ENCODE measurements at places on chromosomes 6 and 20.

- no peak for DNase-seq
Measured at GRCh38 chr6:33193619-33194018, 1.4 kb upstream of the COL11A2 start.

- DNase-seq: no peak
Measured at GRCh38 chr6:123635567-123635966, 1.2 kb downstream of the TRDN start.

DNA sequence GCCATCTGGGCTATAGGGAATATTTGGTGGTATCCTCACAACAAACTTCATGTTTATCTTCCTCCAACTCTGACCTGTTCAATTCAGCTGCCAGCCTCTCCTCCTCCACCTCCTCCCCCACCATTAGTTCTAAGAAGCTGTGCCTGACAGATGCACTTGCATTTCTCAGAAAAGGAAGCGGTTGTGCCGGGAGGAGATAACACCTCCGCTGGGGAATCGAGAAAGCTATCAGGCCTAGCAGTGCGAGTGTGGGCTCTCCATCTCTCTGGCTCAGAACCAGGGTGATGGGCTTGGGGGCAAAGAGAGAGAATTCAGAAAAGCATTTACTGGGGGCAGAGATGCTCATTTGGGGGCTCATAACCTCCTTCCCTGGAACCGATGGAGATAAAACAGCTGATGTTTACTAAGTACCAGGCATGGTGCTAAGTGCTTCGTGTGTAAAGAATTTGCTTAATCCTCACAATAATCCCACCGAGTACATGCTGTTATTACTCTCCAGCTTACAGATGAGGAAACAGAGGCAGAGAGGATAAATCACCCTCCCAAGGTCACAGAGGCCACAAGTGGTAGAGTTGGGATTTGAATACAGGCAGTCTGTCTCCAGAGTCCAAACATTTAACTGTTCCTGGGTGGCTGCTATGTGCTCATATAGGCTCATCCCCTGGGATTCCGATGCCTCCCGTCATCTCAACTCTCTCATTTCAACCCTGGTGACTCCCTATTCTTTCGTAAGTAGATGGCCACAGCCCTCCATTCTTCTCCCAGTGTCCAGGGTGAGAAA is 38.3 kb downstream of the COX4I2 start:
- no peak for DNase-seq

DNA sequence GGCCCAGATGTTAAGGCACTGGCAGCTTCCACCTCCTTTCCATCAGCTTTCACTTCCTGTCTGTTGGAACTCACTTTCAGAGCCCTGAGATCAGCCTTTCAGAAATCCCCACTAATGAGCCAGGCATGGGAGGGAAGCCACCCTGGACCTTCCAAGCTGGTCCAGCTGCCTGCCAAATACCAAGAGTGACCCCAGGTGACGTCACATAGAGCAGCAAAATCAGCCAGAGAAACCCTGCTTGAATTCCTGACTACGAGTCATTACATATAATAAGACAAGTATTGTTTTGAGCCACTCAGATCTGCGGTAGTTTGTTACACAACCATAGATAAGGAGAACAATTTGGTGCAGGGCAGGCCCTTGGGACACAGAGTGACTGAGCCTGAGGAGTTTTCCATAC is 556.0 kb upstream of the JAG1 start:
- DNase-seq: no peak

GRCh38 chr6:143564484-143565017 is 53.0 kb upstream of the FUCA2 start:
- DNase-seq: no peak

GRCh38 chr20:33790566-33790965 is 20.6 kb upstream of the CHMP4B start:
- DNase-seq: peak; percentile 82

DNA sequence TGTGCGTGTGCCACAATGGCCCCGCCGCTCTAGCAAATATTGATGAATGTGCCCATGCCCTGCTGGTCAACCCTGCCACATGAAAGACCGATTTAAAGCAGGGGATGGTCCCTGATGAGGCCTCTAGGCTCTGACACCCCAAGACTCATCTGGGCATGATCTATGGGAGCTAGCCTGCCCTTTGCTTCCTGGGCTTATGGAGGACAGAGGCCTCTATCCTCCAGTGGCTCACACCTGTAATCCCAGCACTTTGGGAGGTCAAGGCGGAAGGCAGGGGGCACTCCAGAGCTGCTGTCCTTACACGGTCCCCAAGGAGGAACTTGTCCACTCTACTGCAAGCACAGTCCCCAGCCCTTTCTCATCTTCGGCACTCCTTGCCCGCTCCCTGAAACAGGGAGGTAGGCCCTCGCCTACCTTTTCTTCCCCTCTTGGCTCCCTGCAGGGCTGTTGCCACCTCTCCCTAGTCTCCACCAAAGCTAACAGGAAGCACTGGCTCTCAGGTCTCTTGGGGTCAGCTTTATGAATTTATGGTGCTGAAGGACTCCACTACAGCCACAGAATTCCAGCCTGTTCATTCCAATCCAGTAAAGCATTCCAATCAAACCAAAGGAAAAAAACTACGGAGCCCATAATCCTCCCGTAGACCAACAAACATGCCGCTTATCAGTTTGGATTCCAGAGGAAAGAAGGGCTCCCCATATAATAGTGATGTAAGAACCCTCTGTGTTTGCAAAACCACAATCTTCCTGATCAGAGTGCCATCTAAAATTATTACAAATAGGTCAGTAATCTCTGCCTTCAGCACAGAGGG is 48.7 kb upstream of the FOXQ1 start:
- no peak for DNase-seq

- DNase-seq: no peak
Measured at GRCh38 chr20:20395087-20395486, 27.2 kb downstream of the INSM1 start.

DNA sequence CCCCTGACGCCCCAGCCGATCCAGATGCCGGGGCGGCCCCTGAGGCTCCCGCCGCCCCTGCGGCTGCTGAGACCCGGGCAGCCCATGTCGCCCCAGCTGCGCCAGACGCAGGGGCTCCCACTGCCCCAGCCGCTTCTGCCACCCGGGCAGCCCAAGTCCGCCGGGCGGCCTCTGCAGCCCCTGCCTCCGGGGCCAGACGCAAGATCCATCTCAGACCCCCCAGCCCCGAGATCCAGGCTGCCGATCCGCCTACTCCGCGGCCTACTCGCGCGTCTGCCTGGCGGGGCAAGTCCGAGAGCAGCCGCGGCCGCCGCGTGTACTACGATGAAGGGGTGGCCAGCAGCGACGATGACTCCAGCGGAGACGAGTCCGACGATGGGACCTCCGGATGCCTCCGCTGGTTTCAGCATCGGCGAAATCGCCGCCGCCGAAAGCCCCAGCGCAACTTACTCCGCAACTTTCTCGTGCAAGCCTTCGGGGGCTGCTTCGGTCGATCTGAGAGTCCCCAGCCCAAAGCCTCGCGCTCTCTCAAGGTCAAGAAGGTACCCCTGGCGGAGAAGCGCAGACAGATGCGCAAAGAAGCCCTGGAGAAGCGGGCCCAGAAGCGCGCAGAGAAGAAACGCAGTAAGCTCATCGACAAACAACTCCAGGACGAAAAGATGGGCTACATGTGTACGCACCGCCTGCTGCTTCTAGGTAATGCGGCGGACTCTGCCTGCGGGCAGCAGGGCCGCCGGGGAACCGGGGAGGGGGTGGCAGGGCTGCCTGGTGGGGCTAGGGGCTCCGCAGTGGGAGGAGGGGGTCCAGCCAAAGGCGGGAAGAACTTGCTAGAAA is 2.3 kb downstream of the GNAS start:
- no peak for DNase-seq

DNA sequence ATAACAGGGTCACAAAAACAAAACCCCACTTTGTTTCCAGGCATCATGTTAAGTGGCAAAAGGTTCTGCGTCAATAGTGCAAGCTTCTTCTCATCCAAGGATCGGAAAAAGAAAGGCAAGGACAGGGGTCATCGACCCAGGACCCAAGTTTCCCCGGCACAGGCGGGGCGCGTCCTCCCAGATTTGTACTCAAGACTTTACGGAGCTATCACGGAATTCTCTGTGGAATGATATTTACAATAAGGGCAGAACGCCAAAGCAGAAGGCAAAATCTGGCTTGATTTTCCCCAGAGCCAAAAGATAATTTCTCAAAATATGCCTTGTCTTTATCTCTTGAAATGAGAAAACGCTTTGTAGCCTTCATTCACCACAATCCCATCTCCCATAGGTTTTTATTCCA is 25.5 kb downstream of the PDE10A start:
- DNase-seq: no peak

- peak; percentile 15 for DNase-seq
Measured at GRCh38 chr6:128632131-128632530, 111.7 kb upstream of the PTPRK start.

DNA sequence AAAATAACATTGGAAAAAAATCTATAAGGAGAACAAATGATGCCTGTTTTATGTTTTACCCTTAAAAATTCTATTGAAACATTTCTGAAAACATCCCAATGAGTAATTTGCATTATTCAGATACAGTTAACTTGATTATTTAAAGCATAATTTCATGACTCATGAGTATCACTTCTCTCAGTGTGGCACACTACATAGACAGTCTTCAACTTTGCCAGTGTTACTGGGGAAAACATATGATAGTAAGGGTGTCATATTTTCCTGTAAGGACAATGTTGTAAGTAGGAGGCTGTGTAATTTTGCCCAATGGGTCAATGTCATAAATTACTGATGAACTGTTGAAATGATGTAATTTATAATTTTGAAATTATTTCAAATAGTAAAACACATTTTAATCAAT is 125.5 kb downstream of the PHACTR1 start:
- no peak for DNase-seq

DNA sequence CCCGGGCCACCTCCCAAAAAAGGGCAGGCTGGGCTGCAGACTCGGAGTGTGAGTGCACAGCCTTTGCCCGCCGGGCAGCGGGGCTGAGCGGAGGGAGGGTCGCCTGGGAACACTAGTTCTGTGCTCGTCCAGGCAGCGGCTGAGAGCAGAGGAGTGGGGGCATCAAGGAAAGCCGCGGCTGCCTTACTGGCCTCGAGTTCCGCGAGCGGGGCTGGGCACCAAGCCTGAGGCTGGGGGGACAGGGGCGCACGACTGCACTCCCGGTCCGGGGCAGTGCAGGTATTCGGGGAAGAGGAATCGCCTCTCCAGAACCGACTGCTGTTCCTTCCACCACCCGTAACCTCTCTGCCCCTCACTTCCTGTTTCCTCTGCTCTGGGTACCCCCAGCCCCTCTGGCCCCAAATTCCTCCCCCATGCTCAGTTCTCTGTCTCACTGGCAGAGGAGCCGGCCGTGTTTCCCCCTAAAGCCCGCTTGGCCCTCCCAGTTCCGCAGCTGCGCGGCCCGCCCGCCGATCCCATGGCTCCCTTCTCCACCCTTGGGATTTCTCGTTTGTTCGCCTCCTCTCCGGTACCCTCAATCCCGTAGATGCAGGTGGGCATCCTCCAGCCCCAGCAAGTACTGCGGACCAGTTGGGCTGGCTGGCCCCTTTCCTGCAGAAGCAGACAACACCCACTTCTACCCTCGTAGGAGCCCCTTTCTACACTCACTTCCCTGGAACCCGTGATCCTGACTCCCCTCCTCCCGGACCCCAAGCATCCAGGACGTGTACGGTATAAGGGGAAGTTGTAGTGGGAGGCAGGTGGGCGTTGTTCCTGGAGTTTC is 5.1 kb downstream of the RING1 start:
- DNase-seq: no peak

DNA sequence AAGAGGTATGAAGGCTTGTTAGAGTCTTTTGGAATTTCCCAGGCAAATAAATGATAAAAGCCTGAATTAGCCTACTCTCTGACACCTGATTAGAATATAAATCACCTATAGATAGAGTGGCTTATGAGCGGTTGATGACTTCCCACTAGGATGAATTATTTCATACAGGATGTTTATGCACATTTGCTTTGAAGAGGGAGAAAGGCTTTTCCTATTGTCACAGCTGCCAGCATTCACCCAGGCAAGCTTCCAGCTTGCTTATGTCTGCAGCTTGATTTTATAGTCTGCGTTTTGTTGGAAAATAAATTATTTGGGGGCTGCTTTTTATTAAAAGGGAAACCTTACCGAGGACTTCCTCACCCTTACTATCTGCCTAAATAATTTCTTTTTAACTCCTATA is 51.3 kb upstream of the EIF2S2 start:
- DNase-seq: no peak

DNA sequence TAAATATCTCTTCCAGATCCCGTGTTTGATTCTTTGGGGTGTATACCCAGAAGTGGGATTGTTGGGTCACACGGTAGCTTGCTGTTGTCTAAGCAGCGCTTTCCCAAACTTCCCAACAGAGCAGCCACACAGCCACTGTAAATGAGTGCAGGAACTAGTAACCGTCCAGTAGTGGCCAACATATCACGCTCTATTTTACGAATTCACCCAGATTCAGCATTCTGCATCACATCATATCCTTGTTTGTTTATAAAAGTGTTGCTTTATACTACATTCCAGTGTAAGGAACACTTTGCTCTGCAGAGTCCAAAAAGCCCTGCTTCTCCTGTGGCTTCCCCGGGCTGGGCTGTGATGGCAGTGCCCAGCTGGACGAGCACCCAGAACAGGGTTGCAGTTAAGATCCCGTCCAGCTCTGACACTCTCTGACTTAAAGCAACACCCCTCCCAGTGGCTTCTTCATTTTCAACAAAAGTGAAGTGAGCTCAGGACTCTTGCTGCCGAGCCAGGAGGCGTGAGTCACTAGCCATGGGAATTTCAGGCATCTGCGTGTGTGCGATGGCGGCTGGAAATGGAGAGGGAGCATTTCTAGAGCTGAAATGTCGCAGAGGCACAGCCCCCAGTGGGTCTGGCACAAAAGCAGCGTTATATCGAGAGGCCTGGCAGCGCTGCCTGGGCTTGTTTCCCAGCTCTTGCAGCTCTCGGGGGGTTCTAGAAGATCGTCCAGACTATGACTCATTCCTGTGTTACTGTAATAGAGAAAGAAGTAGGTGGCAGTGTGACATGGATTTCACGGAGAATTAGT is 216.3 kb upstream of the ECI2 start:
- peak; percentile 72 for DNase-seq

DNA sequence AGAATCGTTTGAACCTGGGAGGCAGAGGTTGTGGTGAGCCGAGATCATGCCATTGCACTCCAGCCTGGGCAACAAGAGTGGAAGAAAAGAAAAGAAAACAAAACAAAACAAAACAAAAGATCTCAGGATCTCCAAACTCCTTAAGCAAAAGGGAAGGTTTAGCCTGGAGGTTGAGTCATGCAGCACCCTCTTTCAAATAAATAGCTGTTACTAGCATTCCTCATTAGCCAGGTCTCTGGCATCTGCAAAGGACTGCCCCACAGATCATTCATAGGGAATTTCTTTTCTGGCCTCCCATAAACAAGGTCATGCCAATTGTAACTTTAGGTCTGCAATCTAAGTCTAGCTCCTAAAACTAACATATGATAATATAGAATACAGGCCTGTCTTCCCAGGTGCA is 37.2 kb downstream of the EDN1 start:
- DNase-seq: no peak

- no peak for DNase-seq
Measured at GRCh38 chr6:27777614-27778355, 134.4 kb downstream of the OR2B2 start.

- no peak for DNase-seq
Measured at GRCh38 chr6:63963769-63964315, 328.2 kb downstream of the PHF3 start.

GRCh38 chr6:33410711-33411631 is at the start of gene PHF1:
Gene PHF1, plus strand, starts transcription at chr6:33411014. Its CDS starts 1,250 bp downstream, at chr6:33412264.
- peak; percentile 44 for DNase-seq

GRCh38 chr6:13865141-13865540 is 50.8 kb upstream of the MCUR1 start:
- no peak for DNase-seq

- no peak for DNase-seq
Measured at GRCh38 chr6:162177746-162178145, 549.8 kb downstream of the PRKN start.

All from mucosa of gallbladder (tissue), 1 donor.